ENCODE measurements at places on chromosomes 5 and 9. TPM values are rescaled to one million over a fixed set of nuclear protein-coding genes. Genes with fewer than 3 reads are reported as not detected.

BTNL3 gene
- polyA plus RNA-seq = 121 TPM

OCLN gene
- polyA plus RNA-seq = 7.8 TPM

DNA sequence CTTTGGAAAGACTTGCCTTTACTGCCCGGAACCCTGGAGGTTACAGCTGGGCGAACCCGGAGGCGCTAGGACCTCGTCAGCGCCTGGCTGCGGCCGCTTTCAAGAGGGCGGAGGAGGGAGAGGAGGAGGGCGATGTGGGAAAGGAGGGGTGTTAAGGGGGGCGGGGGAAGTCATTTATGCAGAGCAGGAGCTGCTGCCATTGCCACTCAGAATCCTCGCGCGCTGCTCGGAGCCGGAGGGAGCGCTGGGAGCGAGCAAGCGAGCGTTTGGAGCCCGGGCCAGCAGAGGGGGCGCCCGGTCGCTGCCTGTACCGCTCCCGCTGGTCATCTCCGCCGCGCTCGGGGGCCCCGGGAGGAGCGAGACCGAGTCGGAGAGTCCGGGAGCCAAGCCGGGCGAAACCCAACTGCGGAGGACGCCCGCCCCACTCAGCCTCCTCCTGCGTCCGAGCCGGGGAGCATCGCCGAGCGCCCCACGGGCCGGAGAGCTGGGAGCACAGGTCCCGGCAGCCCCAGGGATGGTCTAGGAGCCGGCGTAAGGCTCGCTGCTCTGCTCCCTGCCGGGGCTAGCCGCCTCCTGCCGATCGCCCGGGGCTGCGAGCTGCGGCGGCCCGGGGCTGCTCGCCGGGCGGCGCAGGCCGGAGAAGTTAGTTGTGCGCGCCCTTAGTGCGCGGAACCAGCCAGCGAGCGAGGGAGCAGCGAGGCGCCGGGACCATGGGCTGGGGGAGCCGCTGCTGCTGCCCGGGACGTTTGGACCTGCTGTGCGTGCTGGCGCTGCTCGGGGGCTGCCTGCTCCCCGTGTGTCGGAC is at the start of gene PCSK5:
TSS of gene PCSK5 (plus strand) at position 202 of the 805 bp plus-strand sequence. CDS start at position 711, 509 bp downstream.
- H3K27me3 ChIP-seq = no peaks in the 10 kb centered on the region
- H3K4me3 ChIP-seq = peak within 1 kb of the TSS; percentile 91
- H3K4me1 ChIP-seq = peaks cover 3% of the 10 kb centered on the region
- no peaks in the 10 kb centered on the region for H3K36me3 ChIP-seq

GRCh38 chr9:118882684-118883083 is 486.6 kb downstream of the BRINP1 start:
- H3K4me3 ChIP-seq = no peak overlapping the region
- H3K4me1 ChIP-seq = no peaks in the 10 kb centered on the region
- no peaks in the 10 kb centered on the region for H3K36me3 ChIP-seq
- H3K27ac ChIP-seq = no peak overlapping the region
- no peak for DNase-seq
- no peaks in the 10 kb centered on the region for H3K27me3 ChIP-seq

GRCh38 chr5:43101491-43101890 is 19.2 kb upstream of the ZNF131 start:
- H3K36me3 ChIP-seq = no peaks in the 10 kb centered on the region
- H3K4me3 ChIP-seq = no peak overlapping the region
- DNase-seq = no peak
- no peaks in the 10 kb centered on the region for H3K4me1 ChIP-seq
- no peak overlapping the region for H3K27ac ChIP-seq

DNA sequence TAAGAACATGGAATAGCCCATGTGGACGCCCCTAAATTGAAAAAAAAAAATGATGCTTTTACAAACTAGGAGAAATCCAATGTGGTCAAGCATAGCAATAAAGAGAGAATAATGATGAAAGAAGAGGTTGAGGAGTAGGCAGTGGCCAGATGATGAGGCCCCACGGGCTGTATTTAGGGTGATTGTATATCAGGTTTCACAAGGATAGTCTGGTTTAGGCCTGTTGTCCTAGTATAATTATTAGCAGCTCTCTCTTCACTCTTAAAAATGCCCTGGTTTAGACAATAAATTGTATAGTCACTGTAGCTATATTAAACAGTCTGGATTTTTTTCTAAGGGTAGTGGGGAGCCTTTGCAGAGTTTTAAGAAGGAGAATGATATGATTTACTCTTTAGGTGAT is 102.4 kb upstream of the PRRC1 start:
- no peak overlapping the region for H3K27ac ChIP-seq
- DNase-seq = no peak
- no peaks in the 10 kb centered on the region for H3K36me3 ChIP-seq

TMEM232 gene
- 2.5 TPM for polyA plus RNA-seq

IL33 gene
- 10.1 TPM for polyA plus RNA-seq

- no peaks in the 10 kb centered on the region for H3K4me1 ChIP-seq
- DNase-seq = no peak
- H3K36me3 ChIP-seq = no peaks in the 10 kb centered on the region
Observed at GRCh38 chr5:39164529-39165402, 54.6 kb downstream of the FYB1 start.

GRCh38 chr5:39379693-39380092 is 15.4 kb upstream of the C9 start:
- peaks cover 36% of the 10 kb centered on the region for H3K36me3 ChIP-seq
- H3K4me1 ChIP-seq = no peaks in the 10 kb centered on the region
- no peak for DNase-seq
- H3K27ac ChIP-seq = no peak overlapping the region
- H3K4me3 ChIP-seq = no peak overlapping the region
- H3K27me3 ChIP-seq = no peaks in the 10 kb centered on the region

GRCh38 chr9:104319685-104320084 is 184.4 kb upstream of the OR13F1 start:
- no peak overlapping the region for H3K4me3 ChIP-seq
- no peak for DNase-seq
- H3K36me3 ChIP-seq = no peaks in the 10 kb centered on the region
- no peaks in the 10 kb centered on the region for H3K4me1 ChIP-seq
- no peak overlapping the region for H3K27ac ChIP-seq

TERT gene
- not detected for polyA plus RNA-seq

DNA sequence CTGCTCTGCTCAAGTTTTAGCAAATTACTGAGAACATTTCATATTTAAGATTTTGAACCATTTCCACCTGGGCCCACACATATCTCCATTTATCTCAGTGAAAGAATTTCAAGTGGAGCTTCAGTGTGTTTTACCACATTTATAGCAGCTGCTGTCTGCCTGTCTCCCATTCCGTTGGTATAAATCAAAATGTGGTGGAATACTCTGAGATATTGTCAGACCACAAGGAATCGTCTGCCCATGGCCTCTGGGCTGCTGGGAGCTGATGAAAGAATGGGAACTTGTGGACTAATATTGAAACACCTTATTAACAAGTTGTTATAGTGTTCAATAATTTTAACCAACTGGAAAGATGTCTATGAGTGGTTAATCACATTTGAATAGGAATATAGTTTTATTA is 33.3 kb downstream of the MAST4 start:
- H3K36me3 ChIP-seq = no peaks in the 10 kb centered on the region
- H3K4me1 ChIP-seq = no peaks in the 10 kb centered on the region
- no peak overlapping the region for H3K27ac ChIP-seq
- H3K27me3 ChIP-seq = no peaks in the 10 kb centered on the region
- no peak overlapping the region for H3K4me3 ChIP-seq
- DNase-seq = no peak

DNA sequence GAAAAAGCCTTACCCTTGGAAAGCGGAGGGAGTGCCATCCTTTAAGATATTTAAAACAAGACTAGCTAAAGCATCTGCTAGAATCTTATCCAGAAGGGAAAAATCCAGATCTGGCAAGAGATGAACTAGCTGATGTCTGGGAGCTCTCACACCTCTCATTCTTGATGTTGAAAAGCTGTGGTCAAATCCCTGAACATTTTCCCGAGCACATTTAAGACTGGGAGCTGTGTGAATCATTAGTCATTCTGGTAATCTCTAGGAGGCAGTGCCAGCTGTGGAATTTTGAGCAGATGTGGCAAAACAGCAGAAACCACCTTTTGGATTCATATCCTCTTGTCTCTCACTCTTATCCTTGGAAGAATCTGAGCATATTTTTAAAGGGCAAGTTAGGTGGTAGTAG is 218.0 kb downstream of the MAN2A1 start:
- H3K36me3 ChIP-seq = no peaks in the 10 kb centered on the region
- H3K4me3 ChIP-seq = no peak overlapping the region
- H3K27me3 ChIP-seq = no peaks in the 10 kb centered on the region

- H3K27ac ChIP-seq = no peak overlapping the region
- H3K27me3 ChIP-seq = no peaks in the 10 kb centered on the region
Observed at GRCh38 chr5:56856541-56857178, 41.3 kb downstream of the MAP3K1 start.

DNA sequence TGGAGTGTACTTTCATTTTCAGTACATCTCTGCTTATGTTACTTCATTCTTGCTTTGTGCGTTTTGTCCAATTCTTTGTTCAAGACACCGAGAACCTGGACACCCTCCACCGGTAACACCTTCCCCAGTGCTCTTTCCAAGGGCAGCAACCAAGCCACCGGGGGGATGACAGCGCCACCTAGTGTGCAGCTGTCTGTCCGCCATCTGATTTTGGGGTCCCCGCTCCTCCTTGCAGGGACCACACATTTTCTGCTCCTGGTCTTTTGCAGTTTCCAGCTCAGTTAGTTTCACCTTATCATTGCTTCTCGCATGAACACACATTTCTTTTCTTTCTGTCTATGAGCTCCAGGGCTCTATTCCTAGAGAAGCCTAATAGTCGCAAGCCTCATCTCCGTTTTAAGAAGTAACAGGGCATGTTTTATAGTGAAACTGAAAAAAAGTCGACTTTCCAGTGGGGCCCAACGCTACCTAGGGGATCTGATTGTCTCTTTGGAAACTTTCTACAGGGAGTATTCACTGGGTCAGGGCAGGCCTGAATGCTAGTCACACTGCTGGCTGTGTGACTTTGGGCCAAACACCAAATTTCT is 152.1 kb downstream of the FSTL4 start:
- H3K27ac ChIP-seq = no peak overlapping the region
- no peaks in the 10 kb centered on the region for H3K36me3 ChIP-seq
- no peaks in the 10 kb centered on the region for H3K27me3 ChIP-seq
